ENCODE measurements at places on chromosomes 13 and 19.

DNA sequence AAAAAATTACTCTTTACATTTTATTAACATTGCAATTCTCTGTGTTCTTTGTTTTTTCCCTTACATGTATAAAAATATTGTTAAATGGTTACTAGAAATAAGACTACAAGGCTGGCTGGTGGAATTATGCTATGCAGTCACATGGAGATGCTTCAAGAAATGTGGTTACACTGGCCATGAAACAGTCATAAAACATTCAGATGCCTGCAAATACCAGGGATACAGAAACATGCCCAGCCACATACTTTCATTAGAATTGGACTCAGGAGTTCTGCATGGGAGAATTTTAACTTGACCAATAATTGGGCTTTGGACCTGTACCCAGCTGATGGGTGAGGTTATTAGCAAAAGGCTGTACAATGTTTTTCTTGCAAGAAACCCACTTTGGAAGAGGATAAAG is 1407.7 kb upstream of the SLC10A2 start:
- no peak for DNase-seq

GRCh38 chr13:22126433-22127021 is 455.7 kb downstream of the FGF9 start:
- DNase-seq = no peak

DNA sequence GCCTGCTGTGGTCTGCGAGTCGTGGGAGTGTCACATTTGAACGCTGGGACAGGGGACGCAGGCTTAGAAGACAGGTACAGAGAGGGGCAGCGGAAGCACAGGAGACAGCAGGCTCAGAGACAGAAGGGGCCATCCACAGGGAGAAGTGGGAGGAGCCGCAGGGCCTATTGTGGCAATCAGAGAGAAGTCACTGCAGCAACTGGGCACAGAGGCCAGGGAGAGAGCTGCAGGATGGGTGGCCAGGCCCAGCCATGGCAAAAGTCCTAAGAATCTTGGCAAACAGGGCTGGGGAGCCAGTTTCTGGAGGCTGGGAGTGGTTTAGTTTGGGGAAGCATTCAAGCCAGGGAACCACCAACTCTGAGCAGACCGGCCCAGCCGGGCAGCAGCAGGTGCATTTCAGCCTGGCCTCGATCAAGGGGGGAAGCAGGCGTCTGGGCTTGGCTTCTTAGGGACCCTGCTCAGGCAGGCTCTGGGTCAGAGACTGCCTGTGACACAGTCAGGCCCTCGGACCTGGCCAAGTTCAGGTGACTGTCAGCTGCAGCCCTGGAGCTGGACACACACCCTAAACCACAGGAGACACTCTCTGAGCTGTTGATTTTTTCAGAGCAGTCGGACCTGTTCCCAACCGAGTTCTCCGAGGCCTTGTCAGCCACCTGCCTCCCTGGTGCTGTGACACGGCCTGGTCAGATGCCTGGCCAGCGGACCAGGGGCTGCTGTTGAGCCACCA is 11.8 kb downstream of the SH3GL1 start:
- DNase-seq = no peak

GRCh38 chr19:10861103-10861651 is 10.2 kb upstream of the CARM1 start:
- DNase-seq = peak; percentile 67

- DNase-seq = no peak
Observed at GRCh38 chr13:91142572-91142971, 204.9 kb upstream of the MIR17HG start.

DNA sequence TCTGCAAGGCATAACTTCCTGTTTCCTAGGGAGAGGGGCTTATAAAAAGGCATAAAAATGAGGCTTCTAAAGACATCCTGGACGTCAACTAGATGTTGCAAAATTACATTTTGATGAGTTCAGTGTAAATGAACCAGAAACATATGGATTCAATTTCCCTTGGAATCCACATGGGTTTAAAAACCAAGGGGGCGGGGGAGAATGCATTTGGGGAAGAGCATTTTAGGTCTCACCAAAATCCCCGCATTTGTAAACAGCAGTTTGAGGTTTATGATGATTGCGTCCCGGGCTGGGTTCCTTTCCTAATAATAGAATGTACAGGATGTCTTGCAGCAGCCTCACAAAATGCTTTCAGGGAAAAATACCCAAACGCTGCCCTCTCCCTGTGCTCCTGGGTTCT is 407.8 kb downstream of the ZNF536 start:
- DNase-seq = no peak

DNA sequence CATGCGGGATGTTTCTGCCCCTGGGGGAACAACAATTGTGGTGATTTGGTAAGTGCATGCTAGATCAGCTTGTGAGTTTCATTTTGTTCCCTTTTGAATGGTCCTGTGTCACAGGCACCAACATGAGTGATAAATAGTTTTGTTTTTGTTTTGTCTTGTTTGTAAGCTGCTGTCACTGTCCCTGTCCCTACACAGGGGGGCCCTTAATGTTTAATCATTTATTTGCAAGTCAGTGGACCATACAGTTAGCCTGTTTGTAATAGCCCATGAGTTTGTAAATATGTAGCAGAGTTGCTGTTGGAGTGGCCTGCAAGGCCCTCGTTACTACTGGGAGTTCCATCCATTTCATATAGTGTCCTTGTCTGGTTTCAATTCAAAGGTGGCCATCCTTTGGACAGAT is 979.6 kb upstream of the SPRY2 start:
- DNase-seq = no peak

GRCh38 chr13:74144269-74144668 is 10.1 kb upstream of the KLF12 start:
- DNase-seq = no peak

DNA sequence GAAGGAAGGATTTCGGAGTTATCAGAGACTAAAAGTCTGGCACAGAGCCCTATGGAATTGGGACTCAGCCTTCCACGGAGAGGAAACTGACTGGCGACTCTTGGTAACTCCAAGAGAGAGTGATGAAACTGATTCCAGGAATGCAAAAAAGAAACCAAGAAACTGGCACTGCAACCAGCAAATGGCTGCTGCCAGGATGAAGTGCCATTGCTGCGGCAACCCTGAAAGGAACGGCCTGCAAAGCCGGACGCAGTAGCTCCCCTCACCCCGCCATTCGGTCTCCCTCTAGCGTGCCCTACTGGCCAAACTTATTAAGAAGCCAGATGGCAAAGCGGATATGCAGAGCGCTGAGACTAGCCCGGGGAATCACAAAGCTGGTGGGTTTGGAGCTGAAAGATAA is 236.0 kb downstream of the PCDH9 start:
- DNase-seq = peak; percentile 69

GRCh38 chr19:38395381-38396114 is 7.1 kb downstream of the SPRED3 start:
- no peak for DNase-seq

GRCh38 chr19:1387684-1388636 is 4.3 kb downstream of the NDUFS7 start:
- DNase-seq = no peak

DNA sequence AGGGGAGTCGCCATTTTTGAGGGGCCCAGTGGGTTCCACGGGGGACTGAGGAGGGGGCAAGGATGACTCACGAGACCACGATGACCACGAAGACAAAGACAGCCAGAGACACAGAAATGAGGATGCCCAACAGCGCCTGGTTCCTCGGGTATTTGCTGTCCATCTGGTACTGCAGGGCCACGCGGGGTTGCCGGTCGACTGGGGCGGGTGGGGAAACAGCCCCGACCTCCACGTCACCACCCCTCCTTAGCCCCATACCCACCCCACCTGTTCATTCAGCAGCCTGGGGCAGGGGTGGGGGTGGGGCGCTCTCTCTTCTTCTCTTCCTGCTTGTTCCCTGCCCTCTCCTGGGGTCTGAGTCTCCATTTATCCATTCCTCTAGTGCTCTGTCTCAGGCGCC is 8.6 kb downstream of the IZUMO2 start:
- no peak for DNase-seq

DNA sequence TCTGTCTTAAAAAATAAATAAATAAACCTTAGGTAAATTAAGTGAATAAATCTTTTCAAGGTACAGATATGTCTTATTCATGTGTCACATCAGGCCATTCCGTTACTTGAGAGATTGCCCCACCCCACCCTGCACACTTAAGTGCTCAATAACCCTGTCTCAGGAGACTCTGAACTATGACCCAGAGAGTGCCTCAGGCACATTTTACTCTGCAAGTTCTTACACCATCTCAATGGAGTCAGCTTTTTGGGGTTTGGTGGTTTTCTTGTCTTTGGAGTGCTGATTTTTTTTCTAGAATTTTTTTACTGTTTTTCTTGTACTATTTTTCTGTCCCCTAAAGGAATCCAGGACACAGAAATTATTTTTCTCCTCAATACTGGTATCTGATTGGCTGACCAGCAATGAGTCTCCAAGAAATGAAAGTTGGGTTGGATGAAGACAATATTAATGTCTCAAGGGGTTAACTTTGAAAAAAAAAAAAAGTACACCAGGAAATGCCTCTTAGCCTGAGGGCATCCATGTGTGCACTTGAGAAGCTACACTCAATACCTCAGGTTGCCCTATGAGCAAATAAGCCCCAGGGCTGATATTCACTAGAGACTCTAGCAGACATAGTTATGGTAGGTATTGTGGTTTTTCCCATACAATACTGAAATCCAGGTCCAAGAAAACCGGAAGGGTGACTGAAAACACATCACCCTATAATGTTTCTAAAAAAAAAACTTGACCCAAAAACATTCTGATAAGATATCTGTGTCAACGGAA is 114.6 kb upstream of the ZNF91 start:
- no peak for DNase-seq

DNA sequence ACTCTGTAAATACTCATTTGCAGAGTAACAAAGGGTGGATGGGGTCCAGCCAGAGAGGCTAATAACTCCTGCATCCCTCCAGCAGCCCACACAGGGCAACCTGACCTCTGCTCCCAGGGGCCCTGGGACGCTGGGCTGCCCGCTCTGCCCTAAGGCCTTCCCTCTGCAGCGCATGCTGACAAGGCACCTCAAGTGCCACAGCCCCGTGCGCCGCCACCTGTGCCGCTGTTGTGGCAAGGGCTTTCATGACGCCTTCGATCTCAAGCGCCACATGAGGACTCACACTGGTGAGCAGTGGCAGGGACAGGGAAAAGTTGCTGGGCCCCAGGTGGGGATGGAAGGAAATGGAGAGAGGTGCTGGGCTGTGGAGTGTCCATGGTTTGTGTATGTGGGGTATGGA is 1.7 kb downstream of the OVOL3 start:
- DNase-seq = no peak

GRCh38 chr19:22606212-22606553 is 27.9 kb upstream of the ZNF492 start:
- DNase-seq = no peak

DNA sequence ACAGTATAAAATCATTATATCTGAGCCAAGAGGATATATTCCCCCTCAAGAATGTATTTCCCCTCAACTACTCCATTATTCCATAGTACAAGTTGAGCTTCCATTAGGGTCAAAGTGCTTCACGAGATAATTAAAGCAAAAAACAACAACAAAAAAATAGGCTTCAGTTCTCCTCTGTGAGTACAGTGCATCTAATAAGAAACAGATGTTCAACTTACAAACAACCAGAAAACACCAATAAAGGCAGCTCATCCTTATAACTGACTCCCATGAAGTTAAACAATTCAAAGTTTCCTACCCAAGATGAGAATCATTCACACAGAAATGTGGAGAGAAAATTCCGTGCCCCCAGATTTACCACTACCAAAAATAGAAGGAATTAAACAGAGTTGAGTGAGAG is 854.4 kb downstream of the PCDH9 start:
- DNase-seq = no peak

DNA sequence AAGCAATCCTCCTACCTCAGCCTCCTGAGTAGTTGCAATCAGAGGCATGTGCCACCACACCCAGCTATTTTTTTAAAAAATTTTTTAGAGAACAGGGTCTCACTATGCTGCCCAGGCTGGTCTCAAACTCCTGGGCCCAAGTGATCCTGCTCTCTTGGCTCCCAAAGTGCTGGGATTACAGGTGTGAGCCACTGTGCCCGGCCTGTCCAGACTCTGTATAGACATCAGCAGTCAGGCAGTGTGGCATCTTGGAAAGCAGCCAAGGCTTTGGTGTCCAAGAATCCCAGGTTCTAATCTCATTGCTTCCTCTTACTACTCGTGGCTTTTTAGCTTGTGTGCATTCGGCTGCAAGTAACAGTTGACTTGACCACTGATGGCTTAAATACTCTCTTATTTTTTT is 43.4 kb downstream of the BICRA start:
- DNase-seq = peak; percentile 18

GRCh38 chr19:30316560-30317106 is 55.6 kb upstream of the ZNF536 start:
- no peak for DNase-seq

DNA sequence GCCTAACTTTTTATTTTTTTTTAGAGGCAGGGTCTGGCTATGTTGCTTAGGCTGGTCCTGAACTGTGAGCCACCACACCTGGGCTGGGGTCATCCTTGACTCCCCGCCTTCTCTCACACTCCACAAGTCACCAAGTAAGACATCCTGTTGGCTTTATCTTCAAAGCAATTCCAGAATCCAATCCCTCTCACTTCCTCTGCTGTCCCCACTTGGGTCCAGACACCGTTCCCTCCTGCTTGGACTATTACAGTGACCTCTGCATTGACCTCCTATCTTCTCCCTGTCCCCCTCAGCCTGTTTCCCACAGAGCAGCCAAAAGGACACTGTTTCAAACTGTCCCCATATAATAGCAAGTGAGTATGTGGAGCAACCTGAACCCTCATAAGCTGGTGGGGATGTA is 4.7 kb upstream of the GNG8 start:
- no peak for DNase-seq

DNA sequence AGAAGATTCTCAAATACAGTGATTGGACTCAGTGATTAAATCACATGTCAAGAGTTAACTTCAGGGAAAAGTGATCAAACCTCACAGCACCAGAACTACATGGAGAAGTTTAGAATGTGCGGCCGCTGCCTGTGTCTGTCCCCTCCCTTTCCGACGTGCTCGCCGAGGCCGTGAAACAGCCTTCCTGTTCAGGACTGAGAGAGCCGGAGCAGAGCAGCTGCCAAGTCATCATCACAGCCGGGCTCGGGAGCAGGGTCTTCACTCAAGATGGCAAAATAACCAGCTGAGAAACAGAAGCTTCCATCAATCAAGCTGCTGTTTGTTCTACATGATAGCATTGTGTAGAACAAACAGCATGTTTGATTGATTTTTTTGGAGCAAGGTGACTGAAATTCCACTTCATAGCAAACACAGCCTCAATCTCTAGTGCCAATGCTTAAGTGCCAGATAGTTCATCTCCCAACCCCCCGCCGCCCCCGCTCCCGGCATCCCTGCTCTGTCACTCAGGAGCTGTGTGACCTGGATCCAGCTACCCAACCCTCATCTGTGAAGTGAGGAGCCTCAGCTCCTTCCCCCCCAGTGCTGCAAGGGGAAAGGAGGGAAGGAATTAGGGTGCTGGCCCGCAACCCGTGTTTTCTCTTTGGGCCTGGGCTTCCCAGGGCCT is 70.6 kb downstream of the HSPH1 start:
- no peak for DNase-seq

GRCh38 chr19:752652-753517 is 2.0 kb downstream of the MISP start:
- DNase-seq = no peak

- DNase-seq = no peak
Observed at GRCh38 chr19:16035601-16036297, 40.5 kb upstream of the TPM4 start.

- no peak for DNase-seq
Observed at GRCh38 chr19:11165486-11166030, 10.0 kb upstream of the SPC24 start.

All from hematopoietic multipotent progenitor cell treated with erythropoietin and hydrocortisone succinate and interleukin-3 and kit ligand, for 8 days (in vitro differentiated cells).